ENCODE measurements at places on chromosomes 11 and 22.
A peak's percentile ranks its signal among the peaks of the same experiment; 100 is the strongest.

DNA sequence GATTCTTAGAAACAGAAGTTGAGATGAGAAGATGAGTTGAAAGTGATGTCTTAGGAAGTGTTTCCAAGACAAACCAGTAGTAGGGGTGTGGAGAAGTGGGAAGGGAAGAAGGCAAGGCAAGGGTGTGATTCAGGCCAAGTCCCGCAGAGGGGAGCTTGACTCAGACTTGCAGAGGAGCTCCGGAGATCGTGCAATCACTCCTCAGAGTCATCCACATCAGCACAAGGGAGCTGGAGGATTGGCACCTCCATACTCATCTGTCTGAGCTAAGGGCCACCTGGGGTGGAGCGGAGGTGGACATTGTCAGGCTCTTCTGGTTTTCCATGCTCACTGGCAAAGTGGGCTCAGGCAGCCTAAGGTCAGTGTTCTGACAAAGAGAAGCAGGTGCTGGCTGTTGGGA, 44.4 kb downstream of the CHRDL2 start:
- no peak for DNase-seq

DNA sequence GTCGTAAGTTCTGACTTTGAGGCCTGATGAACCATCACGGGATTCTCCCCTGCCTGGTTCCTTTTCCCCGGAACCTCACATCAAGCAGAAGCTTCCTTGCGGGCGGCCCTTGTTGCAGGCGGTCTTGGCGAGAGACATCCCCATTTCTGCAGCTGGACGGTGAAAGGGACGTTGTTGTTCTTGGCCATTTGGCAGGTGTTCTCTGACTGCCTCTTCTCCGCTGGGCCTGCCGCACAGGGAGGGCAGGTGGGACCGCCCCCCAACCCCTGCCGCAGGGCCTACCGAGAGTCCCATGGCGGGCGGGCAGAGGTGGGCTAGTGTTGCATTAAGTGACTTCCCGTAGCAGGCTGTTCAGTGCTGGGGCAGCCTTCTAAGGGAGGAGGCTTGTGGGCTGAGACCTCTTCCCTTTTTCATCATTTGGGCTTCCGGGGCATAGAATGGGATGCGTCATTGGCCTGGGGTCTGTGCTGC, 26.9 kb upstream of the GRAMD4 start:
- no peak for DNase-seq

DNA sequence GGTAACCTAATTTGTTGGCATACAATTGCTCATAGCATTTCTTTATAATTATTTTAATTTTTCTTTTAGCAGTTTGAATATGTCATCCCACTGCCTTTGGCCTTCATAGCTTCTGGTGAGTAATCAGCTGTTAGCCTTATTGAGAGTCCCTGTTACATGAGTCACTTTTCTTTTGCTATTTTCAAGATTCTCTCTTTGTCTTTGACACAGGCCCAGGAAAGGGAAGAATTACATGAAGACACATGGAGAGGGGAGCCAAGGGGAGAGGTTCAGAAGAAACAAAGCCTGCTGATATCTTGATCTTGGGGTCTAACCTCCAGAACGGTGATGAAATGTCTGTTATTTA, 418.2 kb downstream of the METTL15 start:
- no peak for DNase-seq

DNA sequence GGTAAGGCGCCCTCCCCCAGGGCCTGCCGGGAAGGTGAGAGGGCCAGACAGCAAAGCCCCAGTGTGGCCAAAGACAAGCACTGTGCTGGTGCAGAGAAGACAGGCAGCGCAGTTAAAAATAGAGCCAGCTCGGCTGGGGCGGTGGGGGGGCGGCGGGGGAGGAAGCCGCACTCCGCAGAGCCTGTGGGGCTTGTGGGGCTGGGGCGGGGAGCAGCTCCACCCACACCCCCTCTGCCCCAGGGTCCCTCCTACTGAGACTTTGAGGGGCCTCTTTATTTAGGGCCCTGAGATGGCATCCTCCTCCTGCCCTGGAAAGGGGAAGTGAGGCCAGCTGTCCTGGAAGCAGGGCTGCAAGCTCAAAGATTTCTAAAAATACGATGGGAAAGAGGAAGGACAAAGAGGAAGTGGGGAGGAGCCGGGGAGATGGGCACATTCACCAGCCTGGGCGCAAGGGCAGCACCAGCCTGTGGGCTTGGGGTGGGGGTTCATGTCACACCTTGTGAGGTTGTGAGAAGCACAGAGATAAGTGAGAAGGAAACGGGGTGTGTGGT, 2.6 kb downstream of the CYTH4 start:
- DNase-seq: peak; percentile 37

- DNase-seq: no peak
Measured at GRCh38 chr22:24144056-24144777, 37.1 kb upstream of the SUSD2 start.

DNA sequence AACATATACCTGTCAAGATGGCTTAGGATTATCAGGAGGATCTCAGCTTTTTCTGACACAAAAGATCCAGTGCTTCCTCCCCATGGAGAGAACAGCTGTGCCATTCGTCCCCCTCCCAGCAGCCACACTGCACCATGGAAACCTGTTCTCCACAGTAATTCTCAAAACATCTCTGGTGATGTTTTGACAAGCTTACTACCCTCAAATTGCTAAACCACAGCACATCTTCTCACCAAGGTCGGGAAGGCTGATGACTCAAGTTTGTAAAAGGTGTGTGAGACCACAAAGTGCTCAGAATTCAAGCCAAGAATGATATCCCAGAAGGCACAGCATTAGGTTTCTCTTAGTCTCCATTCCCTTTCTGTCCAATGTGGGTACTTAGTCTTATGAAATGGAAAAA, 3.9 kb upstream of the RAB38 start:
- peak; percentile 34 for DNase-seq

DNA sequence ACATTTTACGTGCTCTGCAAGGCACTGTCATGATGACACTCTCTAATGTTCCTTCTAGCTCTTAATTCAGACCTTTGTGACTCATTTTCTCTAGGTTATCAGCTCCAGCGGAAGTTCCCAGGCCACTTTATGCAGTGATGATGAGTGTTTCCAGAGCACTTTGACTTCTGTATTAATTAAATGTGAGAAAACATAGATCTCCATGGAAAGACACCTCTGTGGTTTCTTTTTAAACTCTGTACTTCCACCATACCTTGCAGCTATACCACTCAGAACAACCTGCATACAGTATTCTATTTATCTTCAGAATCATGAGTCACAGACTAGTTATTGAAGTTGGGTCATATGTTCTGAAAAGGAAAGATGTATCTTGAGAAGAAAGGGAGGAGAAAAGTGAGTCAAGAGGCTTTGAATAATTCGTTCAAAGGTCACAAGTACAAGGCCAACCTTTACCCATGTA, 175.6 kb upstream of the TENM4 start:
- no peak for DNase-seq

DNA sequence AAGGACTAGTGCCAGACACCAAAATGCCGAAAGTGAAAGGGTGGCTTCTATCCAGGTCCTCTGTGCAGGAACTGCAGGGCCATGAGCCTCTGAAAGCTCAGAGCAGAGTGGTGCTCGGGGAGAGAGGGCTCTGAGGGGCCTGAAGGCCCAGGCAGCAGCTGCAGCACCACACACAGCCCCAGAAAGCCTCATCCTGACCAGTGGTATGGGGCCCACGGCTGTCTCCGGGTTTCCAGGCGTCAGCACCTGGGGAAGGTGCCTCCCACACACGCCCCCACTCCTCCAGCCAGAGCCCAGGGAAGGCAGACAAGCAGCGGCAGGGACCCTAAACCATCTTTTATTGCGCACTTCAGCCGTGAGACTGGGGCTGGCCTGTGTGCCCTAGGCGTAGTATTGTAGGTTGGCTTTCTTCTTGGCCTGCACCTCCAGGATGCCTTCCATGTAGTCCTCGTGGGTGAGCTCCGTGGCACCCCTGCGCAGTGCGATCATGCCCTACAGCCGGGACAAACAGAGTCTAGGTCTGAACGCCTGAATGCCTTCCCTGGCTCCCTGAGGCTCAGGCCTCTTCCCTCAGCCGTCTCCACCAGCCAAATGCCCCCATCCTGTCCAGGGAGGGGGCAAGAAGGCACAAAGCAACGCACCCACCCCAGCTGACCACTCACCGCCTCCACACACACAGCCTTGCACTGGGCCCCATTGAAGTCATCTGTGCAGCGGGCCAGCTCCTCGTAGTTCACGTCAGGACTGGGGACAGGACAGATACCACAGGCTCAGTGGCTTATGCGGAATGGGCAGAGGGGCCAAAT, 7.6 kb downstream of the PSMC3 start:
- DNase-seq: no peak

DNA sequence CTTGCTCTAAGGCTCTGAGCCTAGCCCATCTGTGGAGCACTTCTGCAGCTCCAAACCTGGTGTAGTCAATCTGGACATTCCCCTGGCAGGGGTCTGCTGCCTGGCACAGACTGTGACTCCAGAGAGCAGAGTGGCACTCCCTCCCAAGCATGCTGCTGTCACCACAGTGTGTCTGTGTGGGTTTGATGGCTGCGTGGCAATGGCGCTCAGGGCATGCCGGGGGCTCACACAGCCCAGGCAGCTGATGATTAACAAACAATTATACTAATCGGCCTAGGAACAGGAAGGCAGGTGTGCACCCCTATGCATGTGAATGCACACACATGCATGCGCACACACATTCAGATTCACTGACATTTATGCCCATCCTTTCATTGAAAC, 9.0 kb upstream of the NECTIN1 start:
- DNase-seq: no peak

DNA sequence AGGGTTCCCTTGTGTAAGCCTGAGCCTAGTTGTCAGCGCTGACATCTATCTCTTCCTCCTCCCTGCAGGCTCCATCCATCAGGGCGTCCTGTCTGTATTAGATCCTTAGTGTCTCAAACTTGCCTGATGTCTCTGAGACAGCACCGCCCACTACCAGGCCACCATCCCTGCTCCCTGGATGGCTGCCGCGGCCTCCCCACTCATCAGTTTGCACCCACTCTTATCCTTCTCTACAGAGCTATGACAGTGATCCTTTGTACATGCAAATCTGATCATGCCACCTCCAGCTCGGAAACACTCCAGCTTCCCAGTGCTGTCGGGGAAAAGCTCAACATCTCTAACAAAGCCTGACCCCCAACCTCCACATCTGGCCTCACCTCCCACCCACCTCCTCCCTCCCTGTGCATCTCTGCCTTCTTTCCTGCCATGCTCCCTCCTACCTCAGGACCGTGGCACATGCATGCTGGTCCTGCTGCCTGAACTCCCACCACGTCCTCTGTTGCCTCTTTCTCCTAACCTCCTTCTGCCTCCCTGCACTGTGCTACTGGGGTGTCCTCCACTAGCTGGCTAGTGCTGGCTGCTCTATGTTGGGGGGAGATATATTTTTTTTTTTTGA, 61.6 kb upstream of the EIF3D start:
- no peak for DNase-seq

DNA sequence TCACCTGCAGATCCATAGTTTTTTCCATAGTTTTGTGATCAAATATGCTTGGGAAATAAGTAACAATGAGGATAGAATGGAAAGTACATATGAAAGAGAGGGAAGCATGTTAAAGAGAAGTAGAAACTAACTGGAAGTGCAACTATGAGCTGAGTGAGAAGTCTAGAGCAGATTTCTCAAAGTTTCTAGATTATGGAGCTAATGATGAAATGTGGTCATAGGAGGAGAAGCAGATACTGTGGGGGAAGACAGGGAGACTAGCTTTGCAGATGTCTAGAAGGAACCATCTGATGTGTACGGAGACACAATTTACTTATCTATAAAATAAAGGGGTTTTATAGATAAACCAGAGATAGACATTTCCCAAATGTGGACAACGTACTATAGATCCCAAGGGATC, 37.1 kb downstream of the RELT start:
- no peak for DNase-seq

- no peak for DNase-seq
Measured at GRCh38 chr11:8624698-8625097, 30.7 kb upstream of the STK33 start.

GRCh38 chr11:92765965-92766371, 203.5 kb upstream of the MTNR1B start:
- DNase-seq: no peak

- no peak for DNase-seq
Measured at GRCh38 chr11:128567130-128567529, 20.2 kb downstream of the ETS1 start.

DNA sequence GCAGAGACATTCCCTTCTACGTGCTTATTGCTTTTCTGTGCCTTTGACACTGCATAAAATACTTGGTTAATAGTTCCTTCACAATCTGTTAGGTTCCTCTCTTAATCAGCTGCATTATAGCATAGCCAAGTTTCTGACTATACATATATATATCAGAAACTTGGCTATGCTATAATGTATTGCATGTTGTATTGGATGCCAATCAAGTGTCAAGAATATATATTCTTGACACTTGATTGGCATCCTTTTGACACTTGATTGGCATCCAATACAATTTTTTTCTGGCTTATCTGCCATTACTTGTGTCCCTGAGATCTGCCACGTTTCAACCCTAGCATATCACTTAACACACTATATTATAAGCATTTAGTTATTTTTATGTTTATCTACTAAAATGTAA, 949.7 kb upstream of the TENM4 start:
- no peak for DNase-seq

GRCh38 chr11:30540781-30541180, 45.4 kb downstream of the MPPED2 start:
- no peak for DNase-seq

- no peak for DNase-seq
Measured at GRCh38 chr22:27240298-27241075, 561.1 kb downstream of the MN1 start.

DNA sequence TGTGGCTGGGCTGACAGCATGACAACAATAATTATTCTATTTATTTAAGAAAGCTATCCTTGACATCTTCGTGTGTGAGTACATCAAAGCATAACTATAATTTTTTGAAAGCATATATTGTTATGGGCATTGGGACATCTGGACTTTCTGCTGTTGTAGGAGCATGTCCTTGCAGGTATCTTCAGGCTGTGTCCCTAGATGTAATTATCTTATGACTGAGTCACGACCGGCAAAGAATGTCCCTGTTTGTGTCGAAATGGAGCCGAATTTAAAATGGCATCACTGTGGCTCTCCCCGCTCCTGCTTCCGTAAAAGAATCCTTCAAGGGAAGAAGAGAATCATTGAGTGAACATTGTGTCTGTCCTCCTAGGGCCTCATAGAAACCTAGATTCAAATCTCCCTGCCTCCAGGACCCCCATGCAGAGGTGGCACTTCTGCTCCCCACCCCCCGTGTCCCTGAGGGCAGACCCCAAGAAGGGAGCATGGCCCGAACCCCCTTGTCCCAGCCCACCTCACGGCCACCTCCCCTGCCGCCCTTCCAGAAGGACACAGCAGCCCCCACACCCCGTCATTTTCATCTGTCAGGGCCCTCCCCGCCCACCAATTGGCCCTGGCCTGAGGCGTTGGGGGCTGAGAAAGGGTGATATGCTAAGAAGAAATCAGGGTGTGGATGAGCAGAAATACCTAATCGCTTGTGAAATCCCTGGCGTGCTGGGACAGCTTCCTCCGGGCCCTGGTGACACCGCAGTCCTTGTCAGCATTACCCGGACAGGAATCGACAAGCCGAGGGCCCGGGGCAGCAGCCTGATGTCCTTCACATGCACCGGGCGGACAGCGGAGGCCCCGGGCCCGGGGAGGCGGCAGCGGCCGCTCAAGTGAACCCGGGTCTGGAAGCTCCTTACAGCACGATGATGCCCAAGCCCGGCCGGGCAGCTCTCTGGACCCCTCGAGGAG, 48.6 kb upstream of the SLC22A12 start:
- no peak for DNase-seq

Data from stimulated activated CD8-positive, alpha-beta memory T cell treated with anti-CD3 and anti-CD28 coated beads, Interleukin-7, amount 100 ng/mL, for 48 hours (primary cell).